ENCODE measurements at places on chromosomes 7 and 10. TPM values are rescaled to one million over a fixed set of nuclear protein-coding genes. Genes with fewer than 3 reads are reported as not detected.

DNA sequence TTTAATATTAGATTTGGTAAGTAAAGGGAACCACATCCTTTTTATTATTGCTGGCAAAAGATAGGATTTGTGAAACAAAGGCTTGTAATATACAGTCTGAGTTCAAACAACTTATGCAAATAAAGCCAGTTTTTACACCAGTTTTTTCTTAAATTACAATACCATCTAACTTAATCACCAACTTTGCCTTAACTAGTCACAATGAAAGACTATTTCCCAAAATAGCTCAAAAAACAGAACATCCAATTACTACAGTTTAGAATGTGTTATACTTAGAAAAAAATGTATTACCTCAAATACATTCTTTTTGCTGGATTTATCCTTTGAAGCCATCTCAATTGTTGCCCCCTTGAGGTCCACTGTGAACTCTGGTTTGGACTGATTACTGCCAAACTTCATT is 108.5 kb downstream of the ARHGAP12 start:
- DNase-seq, result no peak

The ATRNL1 gene
- total RNA-seq, result 0.44 TPM

GRCh38 chr7:132065193-132065988 is 509.0 kb upstream of the PODXL start:
- peak; percentile 18 for DNase-seq

DNA sequence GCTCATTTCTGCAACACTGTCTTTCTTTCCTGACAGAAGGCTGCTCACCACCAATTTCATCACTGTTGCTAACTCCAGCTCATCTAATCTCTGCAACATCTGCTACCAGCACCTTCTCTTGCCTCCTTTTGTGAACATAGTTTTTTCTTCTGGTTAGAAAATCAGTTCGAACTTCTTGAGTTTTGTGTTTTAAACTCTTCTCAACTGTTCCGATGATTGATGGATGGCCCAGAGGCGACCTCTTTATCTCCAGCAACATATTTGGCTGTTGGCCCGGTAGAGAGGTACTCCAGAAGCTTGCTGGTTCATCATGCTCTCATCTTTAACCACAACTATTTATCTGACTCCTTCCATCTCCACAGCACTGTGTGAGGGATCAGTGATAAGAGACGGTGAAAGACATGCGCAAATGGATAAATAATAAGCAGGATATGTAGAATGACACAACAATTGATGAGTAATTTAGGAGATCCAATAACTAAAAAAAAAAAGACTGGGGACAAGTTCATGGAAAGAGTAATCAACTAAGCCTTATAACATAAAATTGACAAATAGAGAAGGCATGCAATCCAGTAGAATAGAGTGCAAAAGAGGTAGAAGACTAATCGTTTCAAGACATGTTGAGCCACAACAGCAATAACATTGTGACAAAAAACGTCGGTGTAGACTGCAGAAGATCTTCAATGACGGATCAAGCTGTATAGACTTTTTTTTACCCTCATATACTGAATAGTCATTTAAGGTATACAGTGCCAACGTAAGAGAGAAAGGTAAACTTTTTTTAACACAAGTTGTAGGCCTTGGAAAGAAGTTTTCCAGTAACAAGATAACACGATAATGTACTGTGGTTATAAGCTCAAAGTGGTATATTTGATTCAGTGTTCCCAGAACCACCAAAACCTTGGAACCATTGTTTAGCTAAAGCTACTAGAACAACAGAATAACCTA is 152.2 kb downstream of the CRPPA start:
- DNase-seq, result no peak

GRCh38 chr10:103828107-103828506 is 27.3 kb downstream of the SH3PXD2A start:
- DNase-seq, result no peak

DNA sequence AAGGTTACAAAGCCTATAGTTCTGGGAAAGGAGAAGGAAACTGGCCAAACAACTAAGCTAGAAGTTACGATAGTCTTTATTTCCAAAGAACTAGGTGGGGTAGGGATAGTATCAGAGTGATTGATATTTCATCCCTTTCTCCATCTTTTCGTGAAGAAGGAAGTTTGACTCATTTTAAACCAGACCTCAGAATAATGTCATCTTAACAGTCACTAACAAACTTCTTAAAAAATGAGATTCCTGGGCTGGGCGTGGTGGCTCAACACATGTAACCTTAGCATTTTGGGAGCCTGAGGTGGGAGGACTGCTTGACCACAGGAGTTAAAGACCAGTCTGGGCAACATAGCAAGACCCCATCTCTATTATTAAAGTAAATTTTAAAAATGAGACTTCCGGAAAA is 69.4 kb downstream of the ARL4A start:
- no peak for DNase-seq

The HOXA9 gene
- total RNA-seq, result 71.2 TPM

The PDE6C gene
- not detected for total RNA-seq

The NUTM2A gene
- not detected for total RNA-seq
